ENCODE measurements at places on chromosomes 5 and 9. TPM values are rescaled to one million over a fixed set of nuclear protein-coding genes. Genes with fewer than 3 reads are reported as not detected.
A peak's percentile ranks its signal among the peaks of the same experiment; 100 is the strongest.

- DNase-seq, result no peak
Observed at GRCh38 chr5:15440434-15440833, 59.5 kb upstream of the FBXL7 start.

DNA sequence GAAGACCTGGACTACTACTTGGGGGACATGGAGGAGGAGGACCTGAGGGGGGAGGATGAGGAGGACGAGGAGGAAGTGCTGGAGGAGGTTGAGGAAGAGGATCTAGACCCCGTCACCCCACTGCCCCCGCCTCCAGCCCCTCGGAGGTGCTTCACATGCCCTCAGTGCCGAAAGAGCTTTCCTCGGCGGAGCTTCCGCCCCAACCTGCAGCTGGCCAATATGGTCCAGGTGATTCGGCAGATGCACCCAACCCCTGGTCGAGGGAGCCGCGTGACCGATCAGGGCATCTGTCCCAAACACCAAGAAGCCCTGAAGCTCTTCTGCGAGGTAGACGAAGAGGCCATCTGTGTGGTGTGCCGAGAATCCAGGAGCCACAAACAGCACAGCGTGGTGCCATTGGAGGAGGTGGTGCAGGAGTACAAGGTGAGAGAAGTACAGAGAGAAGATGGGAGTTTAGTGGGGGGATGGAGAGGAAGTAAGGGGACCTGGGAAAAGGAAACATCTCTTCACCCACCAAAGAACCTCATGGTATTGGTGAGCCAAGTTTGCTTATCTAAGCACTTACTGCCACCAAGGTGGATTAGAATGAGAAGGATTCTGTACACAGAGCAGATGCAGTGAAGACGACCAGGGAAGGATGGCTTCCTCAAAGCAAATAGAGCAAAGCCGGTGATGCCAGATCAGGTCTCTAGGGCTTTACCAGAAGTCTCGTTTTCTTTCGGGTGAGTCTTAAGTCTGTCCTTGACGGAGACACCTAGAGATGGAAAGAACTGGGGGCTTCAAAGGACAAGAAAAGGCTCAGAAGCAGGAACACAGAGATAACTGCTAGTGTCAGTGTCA lies 1.5 kb downstream of the TRIM41 start:
- DNase-seq, result no peak

- no peak for DNase-seq
Observed at GRCh38 chr5:98698359-98698758, 75.1 kb upstream of the RGMB start.

DNA sequence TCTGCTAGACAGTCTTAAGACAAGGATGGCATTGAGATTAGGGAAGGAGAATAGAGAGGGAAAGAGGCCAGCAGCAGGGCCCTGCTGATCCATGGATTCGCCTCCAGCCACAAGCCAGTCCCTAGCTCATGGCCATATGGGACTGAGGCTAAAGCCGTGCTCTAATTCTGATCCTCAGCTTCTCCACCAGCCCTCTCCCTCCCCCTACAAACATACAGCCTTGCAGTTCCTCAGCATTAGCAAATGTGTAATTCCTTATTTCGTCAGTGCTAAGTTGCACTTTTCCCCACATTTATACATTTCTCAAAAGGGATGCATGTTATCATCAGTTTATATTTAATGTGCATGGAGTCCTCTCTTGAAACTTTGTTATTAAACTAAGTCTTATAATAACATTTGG lies 34.8 kb downstream of the ZNF462 start:
- DNase-seq, result no peak

DNA sequence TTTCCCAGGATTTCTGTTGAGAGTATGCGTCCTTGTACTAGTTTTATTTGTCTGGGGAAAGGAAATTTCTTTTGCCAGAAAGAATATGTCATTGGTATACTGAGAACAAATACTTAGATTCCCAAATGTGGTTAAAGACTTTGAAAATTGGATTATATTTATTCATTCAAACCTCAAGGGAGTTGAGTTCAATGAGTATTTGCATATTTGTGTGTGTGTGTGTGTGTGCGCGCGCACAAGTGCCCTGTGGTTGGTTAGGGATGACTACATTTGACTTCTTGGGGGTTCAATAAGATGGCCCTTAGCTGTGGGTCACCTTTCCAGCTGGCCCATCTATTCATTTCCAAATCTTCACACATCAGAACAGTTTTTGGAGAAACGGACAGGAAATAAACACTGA lies 4.9 kb downstream of the RXFP3 start:
- no peak for DNase-seq

DNA sequence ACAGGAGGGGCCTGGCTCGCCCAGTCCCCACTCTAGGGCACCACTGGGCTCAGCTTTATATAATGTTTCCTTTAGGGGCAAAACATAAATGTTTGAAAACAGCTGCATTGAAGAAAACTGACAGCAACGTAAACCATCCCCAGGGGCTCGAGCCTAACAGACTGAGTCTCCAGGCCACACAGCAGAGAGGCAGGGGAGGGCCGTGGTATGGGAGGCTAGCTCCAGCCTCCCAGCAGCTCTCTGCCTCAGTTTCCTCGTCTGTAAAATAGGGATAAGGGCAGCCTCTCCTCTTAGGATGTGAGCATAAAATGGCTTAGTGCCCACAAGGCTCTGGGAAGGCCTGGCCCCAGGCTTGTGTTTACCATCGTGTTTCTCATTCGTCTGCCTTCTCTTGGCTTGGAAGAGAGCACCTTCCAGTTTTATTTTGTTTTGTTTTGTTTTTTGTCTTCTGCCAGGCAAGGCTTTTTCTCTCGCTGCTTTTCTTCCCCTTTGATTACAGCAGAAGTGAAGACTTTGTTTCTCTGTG lies 2.7 kb downstream of the ANKRD33B start:
- DNase-seq, result no peak

- DNase-seq, result peak; percentile 66
Observed at GRCh38 chr9:1890816-1891215, 124.3 kb upstream of the SMARCA2 start.

DNA sequence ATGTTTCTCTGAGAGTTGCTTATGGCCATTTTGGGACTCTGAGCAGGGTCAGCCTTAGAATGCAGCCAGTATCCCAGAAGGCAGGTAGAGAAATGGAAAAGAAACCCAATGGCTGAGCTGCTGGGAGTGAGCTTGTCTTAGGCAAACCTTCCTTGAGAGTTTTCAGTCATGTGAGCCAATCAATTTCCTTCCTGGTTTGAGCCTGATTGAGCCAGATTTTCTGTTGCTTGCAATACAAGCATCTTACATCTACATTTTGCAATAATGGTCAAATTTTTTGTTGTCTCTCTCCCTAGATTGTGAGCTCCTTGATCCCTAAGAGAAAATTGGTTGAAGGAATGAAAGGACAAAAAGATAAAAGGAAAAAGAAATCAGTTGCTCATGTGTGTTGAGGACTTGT lies 155.3 kb downstream of the SNX18 start:
- DNase-seq, result no peak

GRCh38 chr5:123701511-123702200 lies 189.7 kb downstream of the CSNK1G3 start:
- no peak for DNase-seq

DNA sequence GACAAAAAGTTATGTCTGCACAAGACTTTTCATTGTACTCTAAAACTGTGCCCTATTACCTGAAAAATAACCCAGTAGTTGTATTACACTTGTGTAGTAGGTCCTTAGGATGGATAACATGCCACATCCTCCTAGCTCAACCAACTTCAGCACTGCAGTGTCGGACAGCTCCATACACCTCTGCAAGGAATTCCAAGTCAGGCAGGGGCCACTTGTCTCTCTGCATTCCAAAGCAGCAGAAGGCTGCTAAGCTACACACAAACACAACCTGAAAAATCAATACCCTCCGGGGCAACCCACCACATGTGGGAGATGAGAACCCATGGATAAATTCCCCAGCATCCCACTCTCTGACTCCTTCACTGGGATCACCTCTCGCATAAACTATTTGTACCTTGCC lies 50.2 kb downstream of the MED10 start:
- DNase-seq, result peak; percentile 8

DNA sequence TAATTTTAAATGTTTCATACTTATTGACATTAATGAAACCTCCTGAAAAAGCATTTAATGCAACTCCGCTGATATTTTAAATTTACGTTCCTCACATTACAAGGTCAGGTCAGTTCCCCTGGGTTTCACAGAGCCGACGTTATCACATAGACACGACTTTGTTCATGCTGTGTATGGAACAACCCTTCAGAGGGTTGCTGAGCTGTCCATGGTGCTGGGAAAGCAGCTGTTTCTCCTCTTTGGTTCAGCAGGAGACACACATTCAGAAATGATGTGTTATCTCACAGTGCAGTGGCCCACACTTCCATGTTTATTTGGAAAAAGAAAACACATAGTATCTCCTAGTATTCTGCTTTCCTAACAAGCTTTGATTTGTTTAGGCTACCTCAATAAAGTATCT lies 53.5 kb downstream of the PPP2R2B start:
- peak; percentile 50 for DNase-seq

DNA sequence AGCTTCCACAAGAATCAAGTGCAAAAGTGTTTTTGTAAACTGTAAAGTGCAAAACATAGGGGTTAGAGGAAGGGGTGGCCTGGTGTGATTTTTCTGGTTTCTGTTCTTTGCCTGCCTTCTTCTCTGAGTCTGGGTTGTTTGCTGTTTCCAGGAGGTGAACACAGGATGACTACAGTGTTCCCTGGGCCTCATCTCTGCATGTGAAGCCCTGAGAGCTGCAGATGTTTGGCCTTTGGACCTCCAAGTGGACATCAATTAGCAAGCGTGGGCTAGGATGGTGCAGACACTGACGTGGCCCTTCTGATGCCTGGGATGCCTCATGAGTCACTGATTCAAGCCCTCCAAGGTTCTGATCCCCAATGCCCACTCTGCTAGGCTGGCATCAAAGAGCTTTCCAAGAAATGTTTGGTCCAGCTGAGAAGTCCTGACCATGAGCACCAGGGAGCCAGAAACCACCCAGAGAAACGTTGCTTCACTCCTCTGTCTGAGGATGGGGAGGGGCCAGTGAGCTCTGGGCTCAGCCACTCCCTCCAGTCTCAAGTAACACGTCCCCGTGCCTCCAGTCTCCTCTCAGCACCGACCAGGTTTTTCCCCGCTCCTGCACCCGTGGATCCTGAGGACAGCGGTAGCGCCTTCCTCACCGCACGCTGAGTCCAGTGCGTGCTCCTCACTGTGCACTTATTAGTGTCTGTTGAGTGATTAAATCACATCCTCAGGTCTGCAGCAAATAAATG lies 7.6 kb downstream of the IL9 start:
- no peak for DNase-seq

GRCh38 chr9:115941561-115942315 lies 211.9 kb upstream of the PAPPA start:
- DNase-seq, result no peak

- DNase-seq, result no peak
Observed at GRCh38 chr5:6188976-6189375, 189.4 kb downstream of the MED10 start.

GRCh38 chr9:127126971-127127370 lies 4.5 kb upstream of the ANGPTL2 start:
- no peak for DNase-seq

DNA sequence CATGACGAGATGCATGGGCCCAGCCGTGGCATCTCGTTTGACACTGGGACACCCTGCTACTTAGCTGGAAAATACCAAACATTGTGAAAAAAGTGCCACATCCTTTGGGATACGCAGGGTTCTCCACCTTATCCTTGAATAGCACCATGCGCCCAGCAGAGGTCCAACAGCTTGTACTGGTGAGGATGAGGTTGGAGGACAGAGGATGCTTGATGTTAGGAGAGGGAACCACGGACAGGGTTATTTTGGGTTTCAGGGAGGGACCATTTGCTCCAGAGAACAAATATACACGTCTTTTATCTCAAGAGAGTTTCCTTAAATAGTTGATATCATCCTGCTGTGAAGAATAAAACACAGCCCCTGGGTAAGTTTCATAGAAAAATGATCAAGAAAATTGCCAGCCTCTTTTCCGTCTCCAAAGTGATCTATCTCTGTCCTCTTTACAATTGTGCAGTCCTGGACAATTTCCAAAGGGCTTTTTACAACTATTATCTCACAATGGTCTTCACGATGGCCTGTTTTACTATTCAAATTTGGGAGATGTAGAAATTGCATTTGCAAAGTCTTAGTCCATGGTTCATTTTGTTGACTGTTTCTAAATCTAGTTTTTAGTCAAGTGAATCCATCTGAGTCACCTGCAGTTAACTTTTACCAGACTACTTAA lies 19.9 kb upstream of the FRRS1L start:
- DNase-seq, result no peak

DNA sequence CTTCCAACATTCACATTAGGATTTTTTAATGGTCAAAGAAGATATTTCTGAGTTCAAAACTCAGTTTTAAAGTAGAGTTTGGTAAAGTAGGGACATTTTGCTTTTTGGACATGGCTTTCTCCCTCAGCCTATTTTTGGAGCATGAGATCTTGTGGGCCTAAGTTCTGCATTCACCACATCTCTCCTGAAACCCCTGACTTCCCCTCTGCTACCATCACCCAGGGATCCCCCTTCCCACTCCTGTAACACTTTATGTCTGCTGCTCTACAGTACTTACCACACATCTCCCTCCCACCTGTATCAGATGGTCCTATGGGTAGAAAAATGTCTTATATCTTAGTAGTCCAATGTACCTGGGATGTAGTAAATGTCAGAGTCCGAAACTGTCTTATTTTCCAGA lies 48.2 kb upstream of the JAK2 start:
- no peak for DNase-seq

DNA sequence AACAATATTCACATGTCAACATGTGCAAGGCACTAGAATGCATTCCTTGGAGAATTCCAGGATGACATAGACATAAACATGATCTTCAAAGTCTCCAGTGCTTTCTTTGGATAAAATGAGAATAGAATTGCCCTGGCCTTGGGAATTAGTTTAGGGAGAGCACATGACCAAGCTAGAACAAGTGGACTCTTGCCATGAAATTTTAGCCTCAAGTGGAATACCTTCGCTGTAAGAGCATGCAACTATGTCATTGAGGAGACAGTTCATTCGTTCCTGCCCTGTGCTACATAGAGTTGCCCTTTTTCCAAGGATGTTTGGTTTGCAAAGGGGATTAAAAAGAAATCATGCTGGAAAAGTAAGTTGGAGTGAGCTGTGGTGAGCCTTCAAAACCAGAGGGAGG lies 42.7 kb downstream of the ZFAND5 start:
- no peak for DNase-seq

DNA sequence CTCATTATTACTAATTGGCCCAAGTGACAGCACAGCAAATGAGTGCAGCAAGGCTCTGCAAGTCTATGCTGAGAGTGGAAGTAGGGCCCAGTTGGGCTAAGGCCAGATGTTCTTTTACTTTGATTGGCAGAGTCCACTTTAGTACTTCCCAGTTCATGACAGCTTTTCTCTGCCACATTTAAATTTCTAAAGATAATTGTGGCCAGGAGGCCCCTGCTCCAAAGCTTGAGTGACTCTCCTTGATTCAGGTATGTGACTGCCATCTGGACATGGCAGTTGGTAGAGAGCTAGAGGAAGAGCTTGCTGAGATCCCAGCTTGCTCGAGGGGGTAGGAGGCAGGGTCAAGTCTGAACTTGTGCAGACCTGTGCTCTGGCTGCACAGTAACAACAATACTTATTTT lies 154.1 kb downstream of the CARTPT start:
- DNase-seq, result no peak

Gene WDR38
- polyA plus RNA-seq, result 7.2 TPM

Gene DAB2IP
- 27.2 TPM for polyA plus RNA-seq

Gene SLC46A2
- 0.55 TPM for polyA plus RNA-seq

Gene AK1
- polyA plus RNA-seq, result 59.3 TPM

Gene GLDC
- 2.3 TPM for polyA plus RNA-seq

Gene C5
- 87.6 TPM for polyA plus RNA-seq

Gene PCDHB4
- 2.9 TPM for polyA plus RNA-seq

Gene FSD1L
- 5.2 TPM for polyA plus RNA-seq
